ENCODE measurements at places on chromosomes 11 and 22.

- DNase-seq: no peak
These were observed 9.2 kb upstream of the CD5 start for GRCh38 chr11:61092908-61093763.

DNA sequence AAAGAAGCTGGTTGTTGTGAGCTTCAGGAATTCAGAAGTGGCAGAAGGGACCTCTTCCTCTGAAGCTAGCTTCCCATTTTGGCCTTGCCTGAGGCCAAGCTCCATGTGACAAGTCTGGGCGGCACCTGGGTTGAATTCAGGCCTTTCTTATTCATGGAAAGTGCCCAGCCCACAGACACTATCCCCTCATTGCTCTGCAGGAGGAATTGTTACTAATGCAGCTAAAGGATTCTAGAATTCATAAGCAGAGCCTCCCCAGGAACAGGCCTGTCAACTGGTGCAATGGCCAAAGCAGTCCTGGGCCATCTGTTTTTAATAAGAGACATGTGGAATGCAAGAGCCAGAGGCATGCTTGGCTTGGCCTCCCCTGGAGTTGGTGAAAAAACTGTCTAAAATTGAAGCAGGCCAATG lies 71.4 kb downstream of the SLC1A2 start:
- no peak for DNase-seq

GRCh38 chr22:11629661-11630385 lies 3898.2 kb upstream of the OR11H1 start:
- DNase-seq: no peak

DNA sequence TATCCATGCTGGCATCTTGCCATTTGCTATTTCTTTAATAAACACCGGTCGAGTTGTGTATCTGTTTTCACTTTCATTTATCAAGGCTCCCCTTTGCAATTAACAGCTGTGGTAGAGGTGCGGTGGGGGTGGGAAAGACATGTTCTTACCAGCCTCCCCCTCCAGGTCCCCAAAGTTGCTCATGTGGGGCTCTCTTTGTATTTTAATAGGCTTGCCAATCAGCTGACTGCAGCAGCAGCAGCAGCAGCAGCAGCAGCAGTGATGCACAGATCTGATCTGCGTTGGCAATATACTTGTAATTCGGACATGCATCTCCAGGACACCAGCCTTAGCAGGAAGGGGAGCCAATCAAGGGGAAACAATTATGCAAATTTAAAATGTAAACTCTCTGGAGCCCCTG lies 40.3 kb upstream of the E2F8 start:
- peak; percentile 66 for DNase-seq
